ENCODE measurements at places on chromosomes 11 and 22.

DNA sequence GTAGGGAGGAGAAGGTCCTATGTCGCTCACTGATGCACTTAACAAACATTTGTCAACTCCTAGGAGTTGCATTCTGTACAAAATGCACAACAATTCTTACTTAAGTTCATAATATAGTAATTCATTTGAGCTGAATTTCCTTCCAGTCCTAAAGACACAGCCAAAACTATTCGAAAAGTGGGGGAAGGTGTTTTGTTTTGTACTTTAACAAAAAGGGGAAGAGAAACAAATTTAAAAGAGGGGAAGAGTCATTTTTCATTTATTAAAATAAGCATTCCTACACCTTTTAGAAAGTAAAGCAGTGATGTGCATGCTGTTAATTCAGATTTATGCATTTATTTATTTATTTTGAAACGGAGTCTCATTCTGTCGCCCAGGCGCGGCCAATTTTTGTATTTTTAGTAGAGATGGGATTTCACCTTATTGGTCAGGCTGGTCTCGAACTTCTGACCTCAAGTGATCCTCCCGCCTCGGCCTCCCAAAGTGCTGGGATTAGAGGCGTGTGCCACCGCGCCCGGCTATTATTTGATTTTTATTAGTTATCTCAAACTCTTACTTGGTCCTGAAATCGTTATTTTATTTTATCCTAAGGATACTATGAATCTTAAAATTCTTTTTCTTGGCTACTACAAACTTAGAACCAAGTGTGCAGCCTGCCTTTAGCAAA lies 1.1 kb upstream of the FANCF start:
- DNase-seq = no peak

DNA sequence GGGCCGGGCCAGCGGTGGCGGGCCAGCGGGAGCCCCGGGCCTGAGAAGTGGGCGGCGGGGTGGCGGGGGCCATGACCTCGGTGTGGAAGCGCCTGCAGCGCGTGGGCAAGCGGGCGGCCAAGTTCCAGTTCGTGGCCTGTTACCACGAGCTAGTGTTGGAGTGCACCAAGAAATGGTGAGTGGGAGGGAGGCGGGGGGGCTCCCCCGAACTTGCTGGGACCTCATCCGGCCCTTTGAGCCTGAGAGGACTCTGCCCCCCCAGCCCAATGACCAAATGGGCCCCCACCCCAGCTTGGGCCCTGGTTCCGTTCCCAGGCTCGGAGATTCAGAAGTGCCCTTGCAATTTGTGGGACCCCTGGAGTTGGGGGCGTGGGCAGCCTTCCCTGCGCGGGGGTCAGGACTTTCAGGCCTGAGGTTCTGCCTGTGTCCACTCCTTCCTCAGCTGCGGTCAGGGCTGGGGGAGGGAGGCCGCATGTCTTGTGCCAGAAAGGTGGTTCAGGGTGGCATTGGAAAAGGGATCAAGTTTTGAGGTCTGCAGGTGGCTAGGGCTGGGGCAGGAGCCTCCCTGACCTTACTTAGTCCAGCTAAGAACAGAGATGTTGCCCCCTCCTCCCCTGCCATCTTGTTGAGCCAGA lies 496 bp downstream of the EHBP1L1 start:
- DNase-seq = no peak

DNA sequence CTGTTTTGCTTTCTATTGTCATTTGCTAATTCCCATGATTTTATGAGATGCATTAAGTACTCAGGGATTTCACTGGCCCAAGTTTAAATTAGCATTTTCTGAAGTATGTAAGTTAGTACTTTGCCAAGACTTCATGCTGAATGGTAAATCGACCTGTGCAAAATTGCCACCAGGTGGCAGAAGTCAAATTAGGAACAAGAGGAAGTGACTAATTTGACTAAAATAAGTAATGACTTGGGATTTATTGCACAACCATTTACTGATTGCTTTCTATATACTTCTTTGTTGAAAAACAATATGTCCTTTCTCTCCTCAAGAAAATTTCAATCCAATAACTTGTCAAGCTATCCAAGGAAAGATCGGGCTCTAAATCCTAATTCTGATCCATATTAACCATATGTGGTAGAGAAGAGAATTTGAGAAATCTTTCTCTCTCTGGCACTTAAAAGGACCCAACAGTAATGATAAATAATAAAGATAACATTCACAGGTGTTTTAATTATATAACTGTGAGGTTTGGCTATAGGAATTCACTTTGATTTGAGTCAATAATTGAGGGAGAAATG lies 253.7 kb upstream of the CHORDC1 start:
- peak; percentile 8 for DNase-seq

DNA sequence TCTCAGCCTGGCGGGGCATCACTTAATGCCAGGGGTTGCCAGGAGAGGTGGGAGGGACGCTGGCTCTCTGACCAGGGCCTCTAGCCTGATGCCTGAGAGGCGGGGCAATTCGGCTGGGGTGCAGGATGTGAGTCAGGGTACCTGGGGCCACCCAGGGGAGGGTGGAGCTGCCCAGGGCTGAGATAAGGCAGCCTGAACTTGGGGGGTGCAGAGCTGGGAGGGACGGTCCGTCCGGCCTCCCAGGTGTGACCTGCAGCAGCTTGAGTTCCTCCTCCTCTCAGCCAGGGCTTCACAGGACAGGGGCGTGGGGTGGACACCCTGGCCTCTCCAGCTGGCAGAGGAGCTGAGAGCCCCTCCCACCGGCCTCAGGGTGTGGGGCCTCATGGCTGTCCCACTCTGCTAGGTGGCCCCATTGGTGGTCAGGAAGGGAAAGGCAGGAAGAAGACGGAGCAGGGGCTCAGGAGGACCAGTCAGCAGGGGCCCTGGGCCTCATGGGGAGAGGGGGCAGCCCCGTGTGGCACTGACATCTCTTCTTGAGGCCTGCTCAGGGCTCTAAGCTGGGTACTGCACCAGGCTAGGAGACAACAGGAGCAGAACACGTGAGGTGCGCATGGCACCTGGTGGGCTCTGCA lies 942 bp upstream of the RPS6KA4 start:
- peak; percentile 31 for DNase-seq

DNA sequence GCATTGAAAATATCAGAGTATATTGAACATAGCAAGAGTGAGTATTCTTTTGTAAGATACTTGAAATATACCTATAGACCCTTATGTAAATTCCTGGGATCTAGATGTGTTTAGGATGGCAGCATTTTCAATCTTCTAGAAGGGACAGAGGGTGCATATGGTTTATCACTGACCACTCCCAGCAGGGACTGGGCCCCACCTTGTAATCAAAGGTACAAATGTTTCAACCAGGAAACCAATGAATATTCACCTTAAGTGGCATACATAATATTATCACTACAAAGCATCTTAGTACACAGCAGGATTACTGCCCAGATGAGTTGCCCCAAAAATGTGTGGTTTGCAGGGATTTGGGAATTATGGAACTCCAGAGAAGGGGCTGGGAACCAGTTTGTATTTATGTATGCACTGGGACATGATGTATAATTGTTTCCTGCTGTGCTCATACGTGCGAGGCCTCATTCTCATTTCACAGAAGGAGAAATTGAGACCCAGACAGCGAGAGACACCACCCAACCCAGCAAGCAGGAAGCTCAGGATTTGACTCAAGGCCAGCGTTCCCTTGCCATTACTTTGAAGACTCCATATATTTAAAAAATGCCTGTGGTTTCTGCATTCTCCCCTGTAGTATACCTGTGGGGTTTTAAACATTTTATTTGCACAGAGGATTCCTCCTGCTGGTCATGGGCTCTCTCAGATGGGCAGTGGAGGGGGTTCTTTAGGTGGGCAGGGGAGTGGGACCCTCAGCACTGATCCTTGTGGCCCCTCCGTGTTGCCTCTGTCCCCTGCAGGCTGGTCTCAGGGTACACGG lies 5.2 kb downstream of the APOL4 start:
- no peak for DNase-seq

DNA sequence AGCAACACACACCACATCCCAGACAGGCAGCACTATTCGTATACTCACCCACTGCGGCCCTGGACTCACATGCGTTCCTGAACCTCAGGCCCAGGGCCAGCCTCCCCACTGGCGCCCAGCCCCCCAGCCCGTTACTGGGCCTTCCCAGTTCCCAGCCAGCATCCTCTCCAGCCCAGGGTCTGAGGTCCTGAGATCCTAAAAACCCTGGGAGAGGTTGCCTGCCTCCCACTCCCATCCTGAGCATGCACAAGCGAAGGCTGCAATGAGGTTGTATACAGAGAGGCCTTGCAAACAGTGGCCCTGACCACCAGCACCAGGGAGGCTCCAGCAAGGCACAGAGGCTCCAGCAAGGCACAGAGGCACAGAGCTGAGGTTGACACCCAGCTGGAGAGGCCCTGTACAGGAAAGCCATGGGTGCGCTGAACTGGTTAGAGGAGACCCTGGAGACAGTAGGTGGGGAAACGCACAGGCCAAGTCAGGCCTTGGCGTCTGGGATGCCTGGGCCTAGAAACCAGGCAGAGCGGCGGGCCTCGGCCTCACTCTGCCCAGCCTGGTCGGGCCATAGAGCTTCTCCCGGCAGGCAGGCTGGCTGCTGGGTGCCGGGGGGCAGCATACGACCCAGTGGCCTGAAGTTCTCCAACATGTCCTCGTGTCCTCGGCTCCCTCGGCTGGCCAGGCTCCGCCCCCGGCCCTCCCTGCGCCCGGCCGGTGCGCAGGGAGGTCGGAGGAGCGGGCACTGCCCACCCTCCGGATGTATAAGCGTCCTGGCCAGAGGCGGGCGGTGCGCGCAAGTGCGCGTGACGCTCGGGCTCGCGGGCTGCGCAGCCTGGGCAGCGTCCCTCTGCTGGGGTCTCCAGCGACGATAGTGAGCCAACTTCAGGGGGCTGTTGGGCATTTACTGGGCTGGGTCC lies 2.3 kb upstream of the TBX1 start:
- DNase-seq = no peak

GRCh38 chr11:2574043-2574552 lies 125.7 kb downstream of the KCNQ1OT1 start:
- DNase-seq = no peak

GRCh38 chr11:134097166-134097565 lies 28.3 kb downstream of the JAM3 start:
- no peak for DNase-seq

DNA sequence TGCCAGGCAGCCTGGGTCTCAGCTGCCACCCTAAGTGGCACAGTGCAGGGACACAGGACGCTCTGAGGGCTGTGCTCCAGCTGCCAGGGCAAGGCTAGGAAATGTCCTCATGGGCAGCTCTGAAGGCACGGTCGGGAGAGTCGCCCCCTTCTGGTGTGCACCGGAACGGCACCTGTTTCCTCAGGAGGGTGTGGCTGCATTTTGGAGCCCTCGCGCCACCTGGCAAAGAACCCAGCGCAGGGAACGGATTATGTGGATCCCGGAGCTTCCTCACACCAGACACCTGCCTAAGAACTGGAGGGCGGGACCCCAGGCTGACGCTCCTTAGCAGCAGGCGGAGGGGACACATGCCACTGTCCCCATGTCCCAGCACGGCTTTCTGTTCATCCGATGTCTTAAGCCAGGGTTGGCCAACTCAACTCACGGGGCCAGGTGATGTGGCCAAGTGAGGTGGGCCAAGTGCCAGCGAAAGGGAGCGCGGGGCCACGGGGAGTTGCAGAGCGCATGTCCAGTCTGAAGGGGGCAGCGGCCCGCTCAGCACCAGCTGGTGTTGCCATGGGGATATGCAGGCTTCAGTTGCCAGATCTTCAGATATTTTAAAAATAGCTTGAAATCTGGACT lies 5.1 kb upstream of the SLC22A8 start:
- no peak for DNase-seq

DNA sequence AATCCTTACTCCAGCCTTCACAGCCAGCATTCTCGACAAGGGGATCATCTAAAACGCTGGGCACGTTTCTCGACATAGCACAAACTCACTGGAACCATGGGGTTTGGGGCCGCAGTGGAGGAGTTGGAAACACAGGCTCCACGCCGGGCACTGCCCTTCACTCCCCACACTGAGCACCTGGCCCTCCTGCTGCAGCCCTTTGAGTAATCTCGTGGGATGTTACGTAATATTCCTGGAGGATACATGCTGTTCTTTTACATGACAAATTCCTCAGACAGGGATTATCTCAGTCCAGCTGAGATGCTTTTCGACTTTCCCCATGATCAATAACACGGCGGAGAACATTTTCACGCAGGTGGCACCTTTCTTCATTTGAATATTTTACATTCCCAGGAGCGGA lies 408.0 kb downstream of the SHANK2 start:
- no peak for DNase-seq

DNA sequence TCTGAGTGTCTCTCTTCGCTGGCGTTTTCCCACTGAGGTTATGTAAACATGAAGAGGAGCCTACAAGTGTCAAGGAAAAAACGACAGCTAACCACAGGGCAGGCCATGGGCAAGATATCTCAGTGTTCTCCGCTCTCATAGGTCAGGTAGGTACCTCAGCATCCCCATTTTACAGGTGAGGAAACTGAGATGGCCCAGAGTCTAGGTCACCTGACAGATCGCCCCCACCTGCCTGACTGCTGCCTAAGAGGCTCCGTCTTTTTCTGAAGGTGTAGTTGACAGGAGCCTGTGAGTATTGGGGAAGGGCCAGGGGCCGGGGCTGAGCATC lies 847 bp upstream of the NDUFA6 start:
- DNase-seq = peak; percentile 21

DNA sequence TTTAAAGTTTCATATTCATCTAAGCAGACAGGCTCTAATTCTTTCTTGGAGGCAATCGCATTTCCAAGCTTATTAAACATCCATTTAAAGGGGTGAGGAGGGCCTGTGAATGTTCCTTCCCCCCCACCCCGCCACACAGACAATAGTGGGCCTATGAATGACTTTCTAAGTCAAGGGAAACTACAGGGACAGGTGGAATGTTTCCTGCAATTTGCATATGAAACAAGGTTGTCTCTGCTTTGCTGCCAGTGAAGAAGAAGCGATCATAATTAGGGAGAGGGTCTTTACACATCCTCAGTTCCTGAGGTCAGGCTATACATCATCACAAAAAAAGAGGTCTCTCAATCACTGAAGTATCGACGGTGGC lies 127.9 kb upstream of the OPCML start:
- no peak for DNase-seq

DNA sequence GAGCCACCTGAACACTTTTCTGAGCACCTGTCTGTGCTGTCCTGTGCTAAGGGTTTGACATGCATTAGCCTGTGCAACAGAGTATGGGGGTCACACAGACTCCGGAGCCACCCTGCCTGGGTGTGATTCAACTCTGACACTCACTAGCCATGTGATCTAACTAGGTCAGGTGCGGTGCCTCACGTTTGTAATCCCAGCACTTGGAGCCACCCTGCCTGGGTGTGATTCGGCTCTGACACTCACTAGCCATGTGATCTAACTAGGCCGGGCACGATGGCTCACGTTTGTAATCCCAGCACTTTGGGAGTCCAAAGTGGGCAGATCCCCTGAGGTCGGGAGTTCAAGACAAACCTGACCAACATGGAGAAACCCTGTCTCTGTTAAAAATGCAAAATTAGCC lies 11.4 kb downstream of the UBE2L6 start:
- no peak for DNase-seq

DNA sequence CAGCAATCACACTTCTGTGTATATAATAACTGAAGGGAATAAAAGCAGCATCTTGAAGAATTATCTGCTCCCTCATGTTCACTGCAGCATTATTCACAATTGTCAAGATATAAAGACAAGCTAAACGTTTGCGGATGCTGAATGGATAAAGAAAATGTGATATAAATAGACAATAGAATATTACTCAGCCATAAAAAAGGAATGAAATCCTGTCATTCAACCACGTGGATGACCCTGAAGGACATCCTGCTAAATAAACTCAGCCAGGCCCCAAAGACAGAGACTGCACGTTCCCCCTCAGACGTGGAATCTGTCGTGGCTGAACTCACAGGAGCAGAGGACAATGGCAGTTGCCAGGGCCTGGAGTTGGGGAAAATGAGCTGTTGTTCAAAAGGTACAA lies 9.6 kb downstream of the ZNF195 start:
- DNase-seq = no peak

GRCh38 chr11:79119491-79120284 lies 321.1 kb downstream of the TENM4 start:
- no peak for DNase-seq
